ENCODE measurements at places on chromosomes 2 and 18.

GRCh38 chr2:221377597-221377996, 194.5 kb downstream of the EPHA4 start:
- no peak for DNase-seq

GRCh38 chr2:97788986-97789644, 75.7 kb downstream of the ZAP70 start:
- DNase-seq = no peak

- no peak for DNase-seq
Measured at GRCh38 chr2:50143822-50144575, 887.9 kb downstream of the NRXN1 start.

- no peak for DNase-seq
Measured at GRCh38 chr2:217616936-217617335, 385.9 kb downstream of the TNS1 start.

DNA sequence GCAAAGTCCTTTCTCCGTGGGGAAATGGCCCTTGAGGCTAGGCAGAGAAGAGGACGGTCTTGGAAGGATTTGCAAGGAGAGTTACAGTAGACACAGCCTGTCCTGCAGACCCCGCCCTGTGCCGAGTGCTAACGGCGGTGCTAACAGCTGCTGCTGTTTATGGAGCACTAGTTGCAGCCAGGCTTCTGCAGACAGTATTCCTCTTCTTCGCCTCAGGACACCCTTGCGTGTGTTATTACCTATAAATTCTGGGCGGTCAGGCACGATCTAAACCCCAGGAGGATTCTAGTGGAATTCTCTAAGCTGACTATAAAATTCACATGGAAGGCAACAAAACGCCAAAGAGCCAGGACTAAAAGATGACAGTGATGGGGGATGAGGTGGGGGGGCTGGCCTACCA, 139.8 kb downstream of the GLI2 start:
- DNase-seq = no peak

- no peak for DNase-seq
Measured at GRCh38 chr2:188305271-188305670, 13.6 kb downstream of the GULP1 start.

- no peak for DNase-seq
Measured at GRCh38 chr2:44909831-44910230, 31.7 kb upstream of the SIX3 start.

DNA sequence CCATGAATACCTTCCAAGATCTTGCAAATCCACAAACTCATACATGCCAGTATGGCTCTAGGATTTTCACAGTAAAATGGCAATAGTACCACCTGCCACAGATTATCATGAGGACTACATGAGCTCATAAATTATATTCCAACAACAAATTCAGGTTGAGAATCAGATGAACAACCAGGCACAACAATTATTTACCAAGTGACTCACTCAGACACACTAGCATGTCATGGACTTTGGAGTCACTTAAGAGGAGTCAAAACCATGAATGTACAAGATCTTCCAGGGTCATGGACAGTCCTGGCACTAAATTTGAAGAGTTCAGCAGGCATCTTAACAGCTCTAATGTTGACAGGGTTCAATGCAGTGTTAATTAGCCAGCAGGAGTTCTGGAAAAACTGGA, 34.4 kb upstream of the BZW1 start:
- DNase-seq = no peak

GRCh38 chr18:78692105-78692504, 287.5 kb upstream of the SALL3 start:
- DNase-seq = no peak

GRCh38 chr2:109185821-109186570, 57.0 kb downstream of the SH3RF3 start:
- DNase-seq = no peak

- DNase-seq = no peak
Measured at GRCh38 chr2:167670588-167670987, 576.8 kb downstream of the STK39 start.

GRCh38 chr2:77016443-77017354, 505.5 kb downstream of the LRRTM4 start:
- no peak for DNase-seq

DNA sequence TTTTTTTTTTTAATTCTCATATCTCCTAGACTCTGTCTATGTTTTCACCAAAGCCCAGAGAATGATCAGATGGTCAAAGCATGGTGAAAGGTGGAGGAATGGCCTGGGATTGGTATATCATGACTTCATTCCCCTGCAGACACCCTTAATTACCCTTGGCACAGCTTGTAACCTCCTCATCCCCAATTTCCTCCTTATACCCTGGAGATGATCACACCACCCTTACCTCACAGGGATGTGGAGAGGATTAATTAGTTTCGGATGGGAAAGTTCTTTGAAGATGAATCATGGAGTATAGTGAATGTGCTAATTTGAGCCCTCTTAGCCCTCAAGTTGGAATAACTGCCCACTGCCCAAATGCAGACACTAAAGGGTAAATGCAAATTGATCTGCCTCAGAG, 138.0 kb upstream of the LYPD6 start:
- DNase-seq = no peak

DNA sequence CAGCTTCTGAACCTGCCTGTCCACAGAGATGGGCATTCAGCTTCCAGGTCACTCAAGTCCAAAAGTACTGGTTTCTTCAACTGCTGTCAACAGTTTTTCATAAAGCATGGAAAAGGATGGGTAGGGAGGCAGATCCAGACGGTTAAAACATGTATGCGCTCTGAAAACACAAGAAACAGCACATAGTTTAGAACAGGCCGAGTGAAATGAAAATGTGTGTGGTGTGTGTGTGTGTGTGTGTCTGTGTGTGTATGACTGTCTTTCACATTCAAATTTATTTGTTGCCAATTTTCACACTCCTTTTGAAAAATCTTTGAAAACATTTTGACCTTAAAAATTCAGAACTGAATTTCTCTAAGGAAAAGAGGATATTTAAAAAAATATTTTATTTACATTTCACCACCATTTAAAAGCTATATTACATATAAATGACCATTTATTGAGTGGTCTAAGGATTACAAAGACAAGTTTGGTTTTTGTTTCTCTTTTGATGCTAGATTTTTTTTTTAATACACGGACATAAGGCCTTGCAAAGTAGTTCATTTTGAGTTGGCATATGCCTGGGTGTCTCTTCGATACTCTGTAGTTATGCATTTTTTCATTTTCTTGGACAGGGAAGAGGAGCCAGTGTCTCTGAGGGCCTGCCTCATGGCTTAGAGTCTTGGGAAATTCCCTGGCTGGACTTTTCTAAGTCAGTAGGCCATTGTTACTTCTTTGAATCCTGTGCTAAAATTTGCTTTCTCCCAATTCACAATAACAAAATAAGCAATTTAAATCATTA, 30.0 kb upstream of the STK17B start:
- no peak for DNase-seq

DNA sequence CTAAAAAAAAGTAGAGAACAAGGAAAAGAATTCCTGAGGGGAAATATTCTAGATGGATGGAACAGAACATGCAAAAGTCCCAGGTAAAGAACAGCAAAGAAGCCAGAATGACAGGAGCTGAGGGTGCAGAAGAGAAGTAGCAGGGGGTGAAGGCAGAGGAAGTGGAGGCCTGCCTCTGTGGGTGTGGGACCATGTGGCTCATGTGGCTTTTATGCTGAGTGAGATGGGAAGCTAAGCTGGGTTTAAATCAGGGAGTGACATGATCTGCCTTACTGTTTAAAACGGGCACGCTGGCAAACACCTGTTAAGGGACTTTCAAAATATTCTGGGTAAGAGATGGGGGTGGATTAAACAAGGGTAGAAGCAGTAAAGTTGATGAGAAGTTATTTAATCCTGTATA, 40.0 kb downstream of the GKN2 start:
- no peak for DNase-seq
